ENCODE measurements at places on chromosomes 11 and 22.
A peak's percentile ranks its signal among the peaks of the same experiment; 100 is the strongest.

DNA sequence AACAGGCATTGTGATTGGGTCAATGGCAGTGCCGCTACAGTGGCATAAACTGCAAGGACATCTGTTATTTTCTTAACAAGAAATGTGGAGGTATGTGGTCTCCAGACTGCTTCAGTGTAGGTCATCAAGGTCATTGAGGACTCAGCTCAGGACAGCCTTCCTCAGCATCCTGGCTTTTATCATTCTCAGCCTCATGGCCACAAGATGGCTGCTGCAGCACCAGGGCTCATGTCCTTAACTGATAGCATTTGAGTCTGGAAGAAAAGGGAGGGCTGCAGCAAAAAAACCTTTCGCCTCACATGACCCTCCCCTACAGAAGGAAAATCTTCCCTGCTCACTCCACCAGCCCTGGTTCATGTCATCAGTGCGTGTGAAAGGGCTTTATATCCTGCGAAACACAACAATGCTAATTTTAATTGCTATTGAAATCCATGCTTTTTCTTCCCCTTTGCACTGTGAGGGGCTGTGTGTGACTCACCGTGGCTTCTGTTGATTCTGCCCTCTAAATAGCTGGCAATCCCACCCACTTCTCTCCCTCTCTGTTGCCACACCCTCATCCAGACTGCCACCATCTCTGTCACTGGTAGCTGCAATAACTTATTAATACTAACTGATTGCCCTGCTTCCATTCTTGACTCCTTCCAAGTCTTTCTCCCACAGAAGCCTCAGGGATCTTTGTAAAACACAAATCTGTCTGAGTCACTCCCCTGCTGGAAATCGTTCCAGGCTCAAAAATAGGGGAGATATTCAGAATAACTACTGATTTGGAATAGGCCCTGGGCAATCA is 43.8 kb downstream of the CHRDL2 start:
- no peak for DNase-seq

- DNase-seq = no peak
Observed at GRCh38 chr11:64348383-64349024, 8.5 kb downstream of the CCDC88B start.

GRCh38 chr11:112880495-112880894 is 80.7 kb upstream of the NCAM1 start:
- peak; percentile 87 for DNase-seq

- DNase-seq = no peak
Observed at GRCh38 chr11:117551761-117552343, 224.2 kb downstream of the CEP164 start.

DNA sequence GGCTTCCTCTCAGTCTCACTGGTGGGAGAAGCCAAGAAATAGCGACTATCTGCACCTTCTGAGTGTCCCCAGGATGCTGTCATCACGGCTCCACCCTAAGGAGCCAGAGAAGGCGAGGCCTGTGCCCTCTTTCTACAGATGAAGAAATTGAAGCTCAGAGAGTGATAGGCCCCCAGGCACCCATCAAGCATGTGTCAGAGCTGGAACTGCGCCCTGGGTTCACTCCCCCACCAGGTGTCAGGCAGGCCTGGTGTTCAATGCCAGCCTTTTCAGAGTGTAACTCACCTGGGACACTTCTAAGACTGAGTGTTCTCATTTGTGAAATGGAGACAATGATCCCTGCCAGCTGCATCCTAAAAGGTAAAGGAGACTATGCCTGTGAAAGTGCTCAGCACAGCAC is 127.3 kb upstream of the SEZ6L start:
- DNase-seq = no peak

GRCh38 chr11:12674936-12675696 is 895 bp downstream of the TEAD1 start:
- no peak for DNase-seq

DNA sequence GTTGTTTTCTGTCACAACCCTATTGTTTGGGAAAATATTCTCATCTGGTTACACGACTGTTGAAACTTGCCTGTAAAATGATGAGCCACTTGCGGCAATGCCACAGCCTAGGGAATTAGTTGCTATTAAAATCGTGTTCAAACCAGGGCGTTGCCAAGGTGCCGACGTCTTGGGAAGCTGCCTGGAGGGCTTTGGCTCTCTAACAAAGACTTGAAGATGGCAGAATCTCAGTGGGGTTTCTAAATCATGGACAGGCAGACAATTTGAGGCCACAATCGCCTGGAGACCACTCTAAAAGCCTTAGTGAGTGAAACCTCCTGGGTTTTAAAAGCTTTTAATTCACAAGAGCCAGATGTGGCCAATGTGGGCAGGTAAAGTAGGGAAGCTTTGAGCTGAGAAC is 117.2 kb upstream of the BMAL1 start:
- DNase-seq = no peak

- no peak for DNase-seq
Observed at GRCh38 chr11:10540546-10540914, 457 bp downstream of the RNF141 start.

GRCh38 chr11:44189986-44190882 is 94.8 kb downstream of the EXT2 start:
- DNase-seq = no peak

DNA sequence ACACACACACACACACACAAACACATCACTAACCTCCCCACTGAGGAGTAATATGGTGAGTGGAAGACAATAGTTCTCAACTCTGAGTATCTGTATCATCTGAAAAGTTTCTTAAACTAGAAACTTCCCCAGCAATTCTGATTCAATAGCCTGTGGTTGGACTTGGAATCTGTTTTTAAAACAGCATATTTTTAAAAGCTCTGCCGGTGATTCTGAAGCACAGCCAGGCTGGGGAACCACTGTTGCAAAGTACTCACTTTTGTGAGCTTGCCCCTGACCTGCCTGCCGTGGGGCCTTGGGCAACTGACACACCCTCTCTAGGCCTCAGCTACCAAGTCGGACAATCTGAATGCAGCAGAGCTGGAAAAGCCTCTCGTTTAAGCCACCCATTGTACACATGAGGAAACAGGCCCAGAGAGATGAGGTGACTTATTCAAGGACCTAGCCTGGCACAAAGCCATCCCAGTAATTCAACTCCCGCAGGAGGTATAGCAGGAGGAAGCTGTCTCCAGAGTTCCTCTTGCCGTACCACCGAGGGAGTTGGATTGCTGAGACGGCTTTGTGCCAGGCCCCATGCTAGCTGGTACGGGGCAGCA is 8.9 kb downstream of the SLC15A3 start:
- DNase-seq = no peak

- no peak for DNase-seq
Observed at GRCh38 chr22:28051787-28052356, 132.8 kb upstream of the PITPNB start.

GRCh38 chr11:105027678-105028077 is 4.7 kb upstream of the CASP5 start:
- no peak for DNase-seq

DNA sequence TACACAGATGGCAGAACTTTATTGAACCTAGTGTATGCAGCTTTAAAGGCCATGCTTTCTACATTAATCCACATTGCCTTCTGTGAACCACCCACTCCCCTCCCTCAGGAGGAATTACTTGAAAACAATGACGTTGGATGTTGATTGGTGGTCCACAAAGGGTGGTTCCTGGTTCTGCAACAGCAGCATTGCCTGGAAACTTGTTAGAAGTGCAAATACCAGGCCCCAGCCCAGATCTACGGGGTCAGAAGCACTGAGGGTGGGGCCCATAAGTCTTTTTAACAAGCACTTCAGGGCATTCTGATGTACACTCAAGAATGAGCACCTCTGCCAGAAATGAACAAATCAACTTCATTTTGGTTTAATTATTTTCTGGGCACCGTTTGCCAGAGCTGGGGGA is 91.0 kb downstream of the ISX start:
- no peak for DNase-seq

- no peak for DNase-seq
Observed at GRCh38 chr11:34366522-34366921, 8.7 kb upstream of the ABTB2 start.

GRCh38 chr11:77747381-77747969 is 73.0 kb downstream of the RSF1 start:
- DNase-seq = no peak

DNA sequence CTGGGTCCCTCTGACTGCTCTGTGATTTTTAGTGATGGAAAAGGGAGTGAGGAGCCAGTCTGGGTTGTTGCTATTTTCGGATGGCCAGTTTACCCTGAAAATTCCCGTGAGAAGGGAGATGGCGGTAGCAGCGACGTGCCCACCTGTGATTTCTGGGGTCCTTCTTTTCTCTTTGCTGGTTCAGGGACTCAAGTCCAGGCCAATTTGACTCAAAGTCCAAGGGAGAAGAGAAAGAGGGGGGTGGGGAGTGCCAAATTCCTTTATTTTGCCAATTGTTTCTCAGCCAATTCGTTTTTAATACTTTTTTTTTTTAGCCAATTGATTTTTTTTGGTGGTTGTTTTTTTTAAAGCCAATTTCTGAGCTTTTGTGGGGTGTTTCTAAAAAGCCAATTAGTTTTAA is 6.9 kb downstream of the IGF2 start:
- no peak for DNase-seq

DNA sequence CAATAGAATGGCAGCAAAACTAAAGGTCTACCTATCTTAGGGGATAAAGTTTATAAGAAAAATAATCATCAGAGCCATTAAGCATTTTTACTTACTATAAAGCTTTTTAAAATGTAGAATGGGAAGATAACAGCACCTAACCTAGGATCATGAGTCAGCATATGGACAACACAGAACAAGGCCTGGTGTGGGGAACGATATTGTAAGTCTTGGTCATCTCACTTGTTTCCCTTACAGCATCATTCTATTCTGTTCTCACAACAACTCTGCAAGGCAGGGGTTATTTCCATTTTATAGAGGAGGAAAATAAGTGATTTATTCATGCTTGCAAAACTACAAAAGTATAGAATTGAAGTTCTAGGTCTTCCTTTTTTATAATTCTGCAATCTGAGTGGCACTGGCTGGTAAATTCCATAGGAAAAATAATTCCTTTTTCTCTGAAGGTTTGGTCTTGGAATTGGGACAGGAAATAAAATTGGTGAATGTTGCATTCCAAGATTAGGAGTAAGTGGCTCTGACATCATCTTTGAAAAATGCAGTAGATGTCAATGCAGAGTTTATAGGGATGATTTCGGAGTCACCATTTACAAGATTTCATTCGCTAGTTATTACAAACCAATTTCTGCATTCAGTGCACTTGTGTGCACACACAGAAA is 423.0 kb downstream of the DYNC2H1 start:
- no peak for DNase-seq

GRCh38 chr22:30830907-30831306 is 136.2 kb downstream of the OSBP2 start:
- no peak for DNase-seq

DNA sequence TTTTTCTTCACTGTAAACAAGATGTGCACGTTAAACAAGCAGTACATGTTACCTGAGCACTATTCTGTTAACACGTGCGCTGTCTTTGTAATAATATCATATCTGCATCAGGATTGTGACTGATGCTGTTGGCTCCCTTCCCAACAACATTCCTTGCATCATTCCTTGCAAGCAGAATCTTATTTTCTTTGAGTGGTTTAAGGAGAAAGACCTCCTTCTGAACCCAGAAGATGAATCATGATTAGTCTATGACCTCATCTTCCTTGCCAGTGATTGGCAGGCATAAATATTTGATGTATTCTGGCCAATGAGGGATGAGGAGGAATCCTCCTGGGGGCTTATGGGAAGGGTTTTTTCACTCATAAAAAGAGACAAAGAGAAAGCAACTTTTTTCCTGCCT is 46.2 kb downstream of the C11orf71 start:
- no peak for DNase-seq

- DNase-seq = no peak
Observed at GRCh38 chr11:28228196-28228895, 120.2 kb downstream of the METTL15 start.

- no peak for DNase-seq
Observed at GRCh38 chr11:64629103-64629502, 38.1 kb downstream of the SLC22A12 start.

- no peak for DNase-seq
Observed at GRCh38 chr11:8209208-8209807, 40.5 kb upstream of the RIC3 start.

DNA sequence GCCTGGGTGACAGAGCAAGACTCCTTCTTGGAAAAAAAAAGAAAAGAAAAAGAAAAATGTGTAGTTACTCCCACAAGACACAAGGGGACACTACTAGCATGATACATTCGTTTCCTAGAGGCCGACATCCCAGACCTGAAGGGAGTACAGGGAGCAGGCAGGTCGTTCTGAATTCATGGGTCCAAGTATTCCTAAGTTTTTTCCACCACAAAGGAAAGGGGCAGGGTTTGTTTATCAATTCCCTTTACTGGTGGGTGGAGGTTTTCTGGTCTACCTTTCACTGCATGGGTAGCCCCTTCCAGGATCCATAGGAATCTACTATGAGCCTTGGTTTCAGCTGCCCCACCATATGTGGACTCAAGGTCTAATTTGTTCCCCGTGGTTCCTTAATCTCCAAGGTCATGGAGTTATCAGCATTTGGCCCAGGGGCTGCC is 11.8 kb downstream of the TIGD3 start:
- DNase-seq = peak; percentile 38

GRCh38 chr11:86386746-86387145 is 12.1 kb downstream of the CCDC81 start:
- DNase-seq = no peak

DNA sequence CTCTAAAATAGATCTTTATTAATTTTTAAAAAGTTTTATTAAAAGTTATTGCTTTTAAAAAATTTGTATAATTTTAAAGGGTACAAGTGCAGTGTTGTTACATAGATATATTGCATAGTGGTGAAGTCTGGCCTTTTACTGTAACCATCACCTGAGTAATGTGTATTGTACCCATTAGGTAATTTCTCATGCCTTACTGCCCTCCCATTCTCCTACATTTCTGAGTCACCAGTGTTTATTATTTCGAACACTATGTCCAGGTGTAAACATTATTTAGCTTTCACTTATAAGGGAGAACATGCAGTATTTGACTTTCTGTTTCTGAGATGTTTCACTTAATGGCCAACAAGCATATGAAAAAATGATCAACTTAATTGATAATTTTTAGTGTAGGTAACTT is 2.3 kb downstream of the OR51G1 start:
- no peak for DNase-seq

GRCh38 chr11:1049911-1050580 is 13.5 kb upstream of the MUC6 start:
- no peak for DNase-seq

- DNase-seq = no peak
Observed at GRCh38 chr11:134642206-134642605, 230.2 kb upstream of the B3GAT1 start.

GRCh38 chr22:48628891-48629543 is 1198.7 kb downstream of the BRD1 start:
- no peak for DNase-seq

- no peak for DNase-seq
Observed at GRCh38 chr22:43098356-43098755, 9.2 kb upstream of the TTLL1 start.

DNA sequence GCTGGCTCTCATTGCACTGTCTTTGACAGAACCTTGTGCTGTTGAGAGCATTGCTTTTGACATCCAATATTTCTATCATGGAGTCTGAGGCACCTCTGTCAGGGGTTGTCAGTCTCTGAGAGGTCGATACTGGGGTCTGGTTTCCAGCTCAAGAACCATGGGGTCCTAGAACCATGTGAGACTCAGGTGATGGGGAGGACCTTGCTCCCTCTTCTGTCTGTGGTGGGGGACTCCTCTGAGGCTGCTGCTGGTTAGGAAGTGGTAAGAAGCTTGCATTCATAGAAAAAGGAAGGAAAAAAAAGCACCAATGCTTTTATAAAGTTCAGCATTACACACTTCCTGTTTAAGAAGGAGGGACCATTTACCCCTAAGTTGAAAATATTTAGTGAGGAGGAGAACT is 91.8 kb upstream of the CD44 start:
- DNase-seq = peak; percentile 37

Measured in GDM1 (cell line).